ENCODE measurements at places on chromosomes 11 and 22. TPM values are rescaled to one million over a fixed set of nuclear protein-coding genes. Genes with fewer than 3 reads are reported as not detected.

SLCO2B1 gene
- total RNA-seq, result 0.54 TPM

CLTCL1 gene
- 10.1 TPM for total RNA-seq

NXPE2 gene
- not detected for total RNA-seq

MGAT3 gene
- 9.4 TPM for total RNA-seq

GGTLC2 gene
- not detected for total RNA-seq

- DNase-seq, result no peak
Measured at GRCh38 chr22:40728731-40729189, 49.5 kb downstream of the MCHR1 start.

DNA sequence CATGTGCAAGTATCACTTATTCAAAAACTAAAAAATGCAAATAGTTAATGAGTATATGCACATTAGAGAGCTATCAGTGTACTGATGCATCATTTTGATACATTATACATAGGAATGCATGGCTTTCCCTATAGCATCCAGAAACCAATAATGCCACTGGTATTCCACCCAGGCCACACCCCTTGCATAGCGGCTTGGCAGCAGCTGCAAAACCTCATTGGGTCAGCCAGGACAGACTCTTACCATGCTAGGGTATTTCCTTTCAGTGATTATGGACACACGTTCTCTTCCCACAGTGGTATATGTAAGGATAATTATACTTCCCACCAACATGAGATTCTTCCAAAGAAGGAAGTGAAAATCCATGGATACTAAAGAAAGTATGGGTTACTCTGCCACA lies 145.9 kb upstream of the PITPNB start:
- DNase-seq, result no peak

GRCh38 chr11:103656382-103656781 lies 380.1 kb upstream of the DDI1 start:
- no peak for DNase-seq

DNA sequence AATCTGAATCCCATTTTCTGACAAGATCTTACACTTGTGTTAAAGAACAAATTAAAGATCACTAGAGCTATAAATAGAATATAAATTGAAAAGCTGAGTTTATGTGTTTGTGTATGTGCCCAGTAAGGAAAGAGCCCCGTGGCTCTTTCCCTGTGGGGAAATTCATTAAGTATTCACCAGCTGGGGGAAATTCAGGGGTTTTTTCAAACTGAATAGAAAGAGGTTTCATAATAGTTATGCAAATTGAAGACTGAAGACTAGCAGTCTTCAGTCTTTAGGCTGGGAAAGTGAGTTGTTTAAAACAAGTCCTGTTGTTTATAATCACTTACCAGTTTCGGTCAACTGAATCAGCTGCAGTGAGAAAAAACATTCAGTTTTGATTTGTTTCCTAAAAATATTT lies 11.3 kb upstream of the MS4A7 start:
- no peak for DNase-seq

DNA sequence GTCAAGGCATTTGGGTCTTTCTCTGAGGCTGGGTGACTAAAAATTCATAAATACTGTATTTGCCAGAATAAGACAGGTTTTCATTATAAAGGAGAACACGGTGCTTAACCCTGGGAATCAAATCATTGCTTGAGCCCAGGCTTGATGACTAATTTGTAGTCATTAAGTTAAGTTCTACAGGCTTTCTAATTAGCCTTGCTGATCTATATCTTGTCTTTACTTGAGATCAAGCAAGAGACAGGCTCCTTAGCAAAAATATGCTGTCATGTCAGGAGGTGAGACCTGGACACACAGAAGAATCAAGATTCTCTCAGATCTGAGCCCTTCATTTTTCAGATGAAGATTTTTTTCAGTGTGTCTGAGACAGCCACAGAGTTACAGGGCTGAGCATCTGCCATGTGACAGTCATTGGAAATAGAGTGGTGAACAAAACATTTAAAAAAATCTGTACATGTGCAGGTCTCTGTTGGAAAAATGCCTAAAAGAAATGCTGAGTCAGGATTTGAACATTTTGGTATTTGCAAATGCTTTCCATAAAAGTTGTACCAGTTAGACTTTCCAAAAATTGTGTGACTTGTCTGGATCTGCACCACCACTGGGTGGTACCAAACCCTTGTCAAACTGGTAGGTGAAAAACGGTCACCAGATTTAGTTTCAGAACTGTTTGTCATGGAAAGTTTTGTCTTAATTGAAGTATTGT lies 14.6 kb downstream of the ACAT1 start:
- no peak for DNase-seq

DNA sequence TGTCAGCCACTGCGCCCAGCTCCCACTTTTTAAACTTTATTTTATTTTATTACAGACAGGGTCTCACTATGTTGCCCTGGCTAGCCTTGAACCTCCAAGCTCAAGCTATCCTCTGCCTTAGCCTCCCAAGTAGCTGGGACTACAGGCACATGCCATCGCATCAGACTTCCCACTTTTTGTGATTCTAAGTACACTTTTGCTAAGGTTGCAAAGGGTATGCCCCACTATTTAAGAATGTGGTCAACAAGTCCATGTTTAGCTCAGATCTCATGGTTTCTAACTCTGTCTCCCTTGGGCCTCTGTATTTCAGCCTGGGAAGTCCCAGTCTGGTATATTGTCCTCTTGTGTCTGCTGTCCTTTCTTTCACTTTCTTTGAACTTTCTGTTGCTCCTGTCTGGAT lies 35.3 kb downstream of the EXPH5 start:
- no peak for DNase-seq

DNA sequence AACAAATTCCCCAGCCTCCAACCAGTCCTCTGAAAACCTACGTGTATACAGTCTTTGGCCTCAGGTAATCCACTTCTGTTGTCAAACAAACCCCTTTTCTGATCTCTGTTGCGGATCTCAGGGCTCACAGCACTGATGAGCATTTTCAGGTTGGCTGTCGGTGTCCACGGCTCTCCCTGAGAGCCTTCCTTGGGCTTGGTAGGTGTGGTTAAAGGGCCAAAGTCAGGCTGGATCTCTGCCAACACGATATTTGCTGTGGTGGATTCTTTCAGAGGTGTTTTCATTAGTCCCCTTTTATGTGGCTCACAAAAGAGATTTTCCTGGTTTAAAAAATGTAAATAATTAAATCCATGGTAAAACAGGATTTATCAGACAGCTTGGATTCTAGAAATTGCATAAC lies 2.9 kb downstream of the E2F8 start:
- no peak for DNase-seq

DNA sequence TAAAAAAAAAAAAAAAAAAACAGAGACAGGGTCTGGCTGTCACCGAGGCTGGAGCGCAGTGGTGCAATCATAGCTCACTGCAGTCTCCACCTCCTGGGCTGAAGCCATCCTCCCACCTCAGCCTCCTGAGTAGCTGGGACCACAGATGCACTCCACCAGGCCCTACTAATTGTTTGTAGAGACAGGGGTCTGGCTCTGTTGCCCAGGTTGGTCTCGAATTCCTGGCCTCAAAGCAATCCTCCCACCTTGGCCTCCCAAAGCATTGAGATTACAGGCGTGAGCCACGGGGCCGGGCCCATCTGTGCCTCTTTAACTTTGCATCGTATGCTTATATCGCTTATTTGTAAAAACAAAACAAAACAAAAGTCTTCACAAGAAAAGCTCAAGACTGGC lies 3.1 kb downstream of the CPT1A start:
- DNase-seq, result no peak

GRCh38 chr11:12585861-12586260 lies 88.4 kb upstream of the TEAD1 start:
- DNase-seq, result no peak

DNA sequence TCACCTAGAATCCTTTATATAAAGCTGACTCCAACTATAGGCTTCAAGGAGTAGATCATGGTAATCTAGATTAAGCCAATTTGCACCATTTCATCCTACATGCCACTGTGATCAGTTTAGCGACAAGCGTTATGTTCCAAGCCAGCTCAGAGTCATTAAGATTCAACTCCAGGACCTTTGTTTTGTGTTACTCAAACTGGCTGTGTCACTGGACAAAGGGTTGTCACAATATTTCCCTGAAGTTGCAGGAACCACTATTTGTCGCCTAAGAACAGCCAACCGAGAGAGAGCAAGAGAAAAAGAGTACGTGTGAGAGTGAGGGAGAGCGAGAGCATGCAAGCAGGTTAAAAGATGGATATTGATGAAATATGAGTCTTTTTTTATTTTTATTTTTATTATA lies 104.8 kb downstream of the USP35 start:
- no peak for DNase-seq

DNA sequence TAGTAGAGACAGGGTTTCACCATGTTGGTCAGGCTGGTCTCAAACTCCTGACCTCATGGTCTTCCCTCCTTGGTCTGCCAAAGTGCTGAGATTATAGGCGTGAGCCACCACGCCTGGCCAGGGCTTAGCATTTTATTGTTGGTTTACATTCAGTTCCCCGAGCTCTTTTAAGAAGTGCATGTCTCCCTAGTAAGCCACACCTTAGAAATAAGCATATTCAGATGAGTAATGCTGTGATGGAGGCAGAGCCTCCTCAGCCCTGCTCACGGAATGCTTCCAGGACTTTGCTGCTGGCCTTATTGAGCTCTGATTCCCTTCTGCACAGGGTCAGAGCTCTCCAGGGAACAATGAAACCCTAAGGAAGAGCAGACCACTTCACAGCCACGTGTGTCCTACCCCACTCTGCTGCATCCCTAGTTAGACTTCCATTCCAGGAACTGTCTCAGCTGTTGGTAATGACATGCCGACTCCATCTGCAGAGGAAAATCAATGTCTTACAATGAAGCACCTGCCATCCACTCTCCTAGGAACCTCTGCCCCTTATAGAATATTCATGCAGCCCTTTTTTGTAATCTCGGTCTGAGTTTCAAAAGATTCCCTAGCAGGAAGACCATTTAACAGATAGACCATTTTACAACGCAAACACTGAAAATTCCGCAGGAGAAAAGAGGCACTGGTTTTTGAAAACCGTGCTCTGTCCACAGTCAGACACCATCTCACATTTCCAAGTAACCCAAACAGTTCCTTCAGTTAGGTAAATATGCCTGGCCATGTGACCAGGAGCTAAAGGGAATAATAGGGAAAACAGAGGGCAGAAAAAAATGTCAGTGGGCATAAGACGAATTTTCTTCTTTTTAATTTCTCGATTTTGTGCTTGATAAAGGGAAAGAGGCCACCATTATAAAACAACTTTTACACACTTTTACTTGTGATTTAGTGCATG lies 1.7 kb upstream of the JAM3 start:
- DNase-seq, result no peak

DNA sequence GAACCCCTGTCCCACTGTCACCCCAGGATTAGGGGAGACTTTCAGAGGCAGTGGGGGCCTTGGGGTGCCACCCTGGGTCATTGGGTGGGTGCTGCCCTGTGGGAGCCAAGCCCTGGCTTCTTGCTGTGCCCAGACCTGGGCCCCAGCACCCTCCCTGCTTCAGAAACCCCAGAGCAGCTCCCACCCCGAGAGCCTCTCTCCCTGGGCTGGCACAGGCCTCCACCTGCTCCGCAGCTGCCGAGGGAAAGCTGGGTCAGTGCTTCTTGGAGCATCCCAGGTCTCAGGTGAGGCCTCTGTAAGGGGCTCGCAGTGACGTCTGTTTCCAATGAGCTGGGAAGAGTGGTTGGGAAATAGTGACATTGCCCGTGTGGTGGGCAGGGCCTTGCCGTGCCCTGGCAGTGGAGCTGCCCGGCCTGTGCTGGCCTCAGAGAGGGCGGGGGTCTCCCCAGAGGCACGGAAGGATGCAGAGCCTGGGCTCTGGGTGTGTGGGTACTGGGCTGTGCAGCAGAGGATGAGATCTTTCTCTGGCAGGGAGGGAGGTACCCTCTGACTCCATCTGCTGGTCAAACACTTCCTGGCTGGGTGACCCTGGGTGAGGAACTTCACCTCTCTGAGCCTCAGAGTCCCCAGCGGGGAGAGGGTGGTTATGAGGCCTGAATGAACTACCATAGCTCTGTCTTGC lies 23.0 kb downstream of the C22orf23 start:
- no peak for DNase-seq

GRCh38 chr11:70226967-70227366 lies 23.9 kb downstream of the FADD start:
- DNase-seq, result no peak

DNA sequence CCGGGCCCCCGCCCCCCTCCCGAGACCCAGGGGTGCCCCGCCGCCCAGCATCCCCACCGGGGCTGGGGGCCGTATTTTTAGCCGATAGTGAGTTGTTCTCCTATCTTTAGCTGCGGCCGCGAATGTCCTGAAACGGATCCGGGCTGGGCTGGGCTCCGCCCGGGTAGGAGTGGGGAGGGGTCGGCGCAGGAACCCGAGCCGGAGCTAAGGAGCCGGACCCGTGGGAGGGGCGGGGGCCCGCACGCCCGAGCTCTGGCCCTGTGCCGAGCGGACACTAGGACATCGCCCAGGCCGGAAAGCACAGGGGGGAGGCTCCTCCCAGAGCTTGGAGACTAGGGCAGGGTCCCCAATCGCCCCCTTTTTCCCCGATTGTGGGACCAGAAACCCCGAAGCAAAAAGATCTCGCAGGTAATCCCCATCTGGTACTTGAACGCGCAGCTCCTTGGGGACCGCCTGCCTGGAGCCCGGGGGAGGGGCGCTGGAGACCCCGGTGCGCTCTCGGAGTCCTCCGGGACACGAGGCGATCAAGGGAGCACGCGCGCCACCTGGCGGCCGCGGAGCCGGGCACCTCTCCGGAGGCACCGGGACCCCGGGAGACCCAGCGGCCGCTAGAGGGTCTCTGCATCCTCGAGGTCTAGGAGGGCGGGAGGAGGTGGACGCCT lies 669 bp downstream of the CDC42EP2 start:
- DNase-seq, result peak; percentile 95

DNA sequence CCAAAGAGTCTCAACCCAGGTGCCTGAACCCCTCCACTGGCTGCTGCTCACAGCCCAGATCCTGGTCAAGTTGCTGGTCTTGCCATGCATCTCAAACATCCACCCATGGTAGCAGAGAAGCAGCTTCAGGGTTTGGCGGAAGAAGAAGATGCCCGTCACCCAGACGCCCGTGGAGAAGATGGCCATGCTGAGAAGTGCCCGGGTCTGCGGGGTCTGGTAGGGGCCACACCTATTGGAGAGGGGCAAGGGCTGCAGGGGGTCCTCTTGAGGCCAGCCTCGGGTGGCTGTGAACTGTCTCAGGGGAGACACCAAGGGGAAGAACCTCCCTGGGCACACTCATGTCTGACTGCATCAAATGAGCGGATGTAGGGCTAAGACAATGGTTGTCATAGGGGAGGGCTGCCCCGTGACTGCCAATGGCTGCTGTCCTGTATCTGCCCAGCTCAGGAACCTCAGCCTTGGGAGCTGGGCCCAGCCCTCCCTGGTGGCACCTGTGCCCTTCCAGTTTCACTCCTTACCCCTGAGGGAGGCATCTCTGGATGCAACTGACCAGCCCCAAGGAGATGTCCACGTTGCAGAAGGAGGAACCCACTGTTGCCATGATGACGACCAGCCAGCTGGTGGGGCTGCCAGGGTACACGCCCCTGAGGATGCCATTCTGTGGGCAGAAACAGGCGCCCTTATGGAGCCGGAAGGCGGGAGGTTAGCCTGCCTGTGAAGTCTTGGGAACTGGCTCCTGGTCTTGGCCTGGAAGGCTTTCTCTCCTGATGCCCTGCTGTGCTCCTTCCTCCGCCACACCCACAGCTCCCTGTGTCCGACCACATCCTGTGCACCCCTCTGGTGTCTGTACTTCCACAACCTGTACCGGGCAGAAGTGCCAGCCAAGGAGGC lies 1.2 kb downstream of the CPT1B start:
- DNase-seq, result no peak
